ENCODE measurements at places on chromosomes 5 and 9. TPM values are rescaled to one million over a fixed set of nuclear protein-coding genes. Genes with fewer than 3 reads are reported as not detected.
A peak's percentile ranks its signal among the peaks of the same experiment; 100 is the strongest.

TSPAN17 gene
- 26.1 TPM for total RNA-seq

CCDC183 gene
- total RNA-seq, result not detected

DNA sequence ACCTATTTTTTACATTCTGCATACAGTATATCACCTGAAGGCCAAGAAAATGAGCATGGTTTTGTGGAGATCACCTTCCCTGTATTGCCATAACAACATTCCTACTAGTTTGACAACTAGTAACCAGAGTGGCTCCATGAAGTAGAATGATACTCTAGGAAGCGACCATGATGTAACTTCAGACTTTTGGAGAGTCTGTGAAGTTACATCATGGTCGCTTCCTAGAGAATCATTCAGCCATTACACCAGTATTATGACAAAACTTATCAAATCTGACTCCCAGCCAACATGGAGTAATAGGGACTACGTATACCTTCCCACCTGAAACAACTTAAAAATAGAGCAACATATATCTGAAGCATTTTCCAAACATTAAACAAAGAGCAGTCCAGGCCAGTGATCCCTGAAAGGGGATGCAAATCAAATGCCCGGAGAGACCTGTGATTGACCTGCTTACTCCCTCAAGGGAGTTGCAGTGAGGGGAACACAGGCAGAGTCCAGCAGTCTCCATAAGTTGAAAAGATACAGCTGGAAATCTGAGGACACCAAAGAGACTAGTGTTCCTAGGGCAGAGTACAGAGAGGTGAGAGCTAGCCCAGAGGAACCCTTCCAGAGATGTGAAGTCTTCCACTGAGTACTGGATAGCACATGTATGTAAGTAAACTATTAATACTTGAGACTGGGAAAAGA is 7.8 kb downstream of the ECM2 start:
- H3K4me1 ChIP-seq, result no peaks in the 10 kb centered on the region
- no peak overlapping the region for H3K27ac ChIP-seq
- DNase-seq, result no peak

ACTBL2 gene
- not detected for total RNA-seq

GRCh38 chr5:167678481-167678880 is 613.0 kb upstream of the WWC1 start:
- H3K27me3 ChIP-seq, result no peaks in the 10 kb centered on the region
- DNase-seq, result no peak
- H3K4me1 ChIP-seq, result no peaks in the 10 kb centered on the region
- H3K27ac ChIP-seq, result no peak overlapping the region
- H3K36me3 ChIP-seq, result no peaks in the 10 kb centered on the region

MRPS30 gene
- total RNA-seq, result 69.1 TPM

TRAF1 gene
- total RNA-seq, result 0.88 TPM

LCN15 gene
- total RNA-seq, result not detected

- no peaks in the 10 kb centered on the region for H3K36me3 ChIP-seq
- H3K27ac ChIP-seq, result no peak overlapping the region
- no peak for DNase-seq
- no peaks in the 10 kb centered on the region for H3K27me3 ChIP-seq
- no peak overlapping the region for H3K4me3 ChIP-seq
Measured at GRCh38 chr5:31581498-31582099, 49.5 kb downstream of the C5orf22 start.

- no peak overlapping the region for H3K4me3 ChIP-seq
- peaks cover 2% of the 10 kb centered on the region for H3K4me1 ChIP-seq
- DNase-seq, result peak; percentile 76
- H3K27ac ChIP-seq, result no peak overlapping the region
Measured at GRCh38 chr9:22452415-22453010, 5.9 kb downstream of the DMRTA1 start.

WHRN gene
- 2.2 TPM for total RNA-seq

- H3K36me3 ChIP-seq, result no peaks in the 10 kb centered on the region
- DNase-seq, result peak; percentile 82
- H3K4me1 ChIP-seq, result peaks cover 57% of the 10 kb centered on the region
- H3K27me3 ChIP-seq, result no peaks in the 10 kb centered on the region
Measured at GRCh38 chr5:59038798-59039295, 456.0 kb downstream of the RAB3C start.

- H3K4me1 ChIP-seq, result no peaks in the 10 kb centered on the region
- no peak for DNase-seq
- no peak overlapping the region for H3K4me3 ChIP-seq
Measured at GRCh38 chr9:947985-948384, 28.5 kb upstream of the DMRT3 start.

DNA sequence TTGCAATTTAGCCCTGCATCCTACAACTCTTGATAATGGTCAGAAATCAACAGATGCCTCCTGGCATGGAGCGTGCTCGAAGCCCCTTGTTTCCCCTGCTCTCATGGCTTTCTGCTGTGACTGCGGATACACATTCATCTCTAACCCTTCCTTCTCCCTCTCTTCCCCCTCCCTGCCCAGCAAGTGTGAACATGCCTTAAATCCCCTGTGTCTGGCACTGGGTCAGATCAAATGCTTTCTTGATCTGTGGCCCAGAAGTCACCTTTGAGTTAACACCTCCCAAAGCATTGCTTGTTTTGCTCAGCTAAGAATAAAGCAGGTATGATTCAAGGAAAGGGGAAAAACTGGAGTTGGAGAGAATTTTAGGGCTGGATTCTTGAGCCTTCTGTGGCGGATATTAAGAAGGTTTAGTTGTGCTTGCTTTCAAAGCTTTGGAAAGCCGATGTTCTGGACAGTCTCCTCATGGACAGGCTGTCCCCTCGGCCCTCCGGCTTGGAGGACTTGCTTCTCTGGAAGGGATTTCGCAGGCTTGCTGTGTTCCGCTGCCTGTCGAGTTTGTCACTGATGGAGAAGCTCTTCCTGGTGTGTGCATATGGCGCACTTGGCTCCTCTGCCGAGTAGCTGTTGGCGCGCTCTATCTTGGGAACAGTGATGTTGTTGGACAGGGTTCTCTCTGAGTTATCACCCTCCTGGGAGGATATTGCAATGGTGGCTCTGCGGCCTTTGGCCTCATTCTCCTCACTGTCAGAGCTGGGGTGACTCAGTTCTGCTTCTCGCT is 121.3 kb upstream of the KLF9 start:
- no peak overlapping the region for H3K27ac ChIP-seq
- H3K36me3 ChIP-seq, result no peaks in the 10 kb centered on the region
- H3K4me1 ChIP-seq, result peaks cover 36% of the 10 kb centered on the region
- no peaks in the 10 kb centered on the region for H3K27me3 ChIP-seq
- no peak for DNase-seq

- no peaks in the 10 kb centered on the region for H3K36me3 ChIP-seq
- no peak overlapping the region for H3K27ac ChIP-seq
- H3K4me3 ChIP-seq, result no peak overlapping the region
- peaks cover 13% of the 10 kb centered on the region for H3K27me3 ChIP-seq
Measured at GRCh38 chr5:140587495-140587894, 22.9 kb downstream of the SLC35A4 start.

SKIC3 gene
- 177 TPM for total RNA-seq

ADRB2 gene
- 0.29 TPM for total RNA-seq

- no peaks in the 10 kb centered on the region for H3K27me3 ChIP-seq
- H3K4me1 ChIP-seq, result no peaks in the 10 kb centered on the region
- H3K4me3 ChIP-seq, result no peak overlapping the region
- no peak for DNase-seq
- no peaks in the 10 kb centered on the region for H3K36me3 ChIP-seq
- H3K27ac ChIP-seq, result no peak overlapping the region
Measured at GRCh38 chr9:8571643-8572042, 772.1 kb upstream of the DMAC1 start.

DNA sequence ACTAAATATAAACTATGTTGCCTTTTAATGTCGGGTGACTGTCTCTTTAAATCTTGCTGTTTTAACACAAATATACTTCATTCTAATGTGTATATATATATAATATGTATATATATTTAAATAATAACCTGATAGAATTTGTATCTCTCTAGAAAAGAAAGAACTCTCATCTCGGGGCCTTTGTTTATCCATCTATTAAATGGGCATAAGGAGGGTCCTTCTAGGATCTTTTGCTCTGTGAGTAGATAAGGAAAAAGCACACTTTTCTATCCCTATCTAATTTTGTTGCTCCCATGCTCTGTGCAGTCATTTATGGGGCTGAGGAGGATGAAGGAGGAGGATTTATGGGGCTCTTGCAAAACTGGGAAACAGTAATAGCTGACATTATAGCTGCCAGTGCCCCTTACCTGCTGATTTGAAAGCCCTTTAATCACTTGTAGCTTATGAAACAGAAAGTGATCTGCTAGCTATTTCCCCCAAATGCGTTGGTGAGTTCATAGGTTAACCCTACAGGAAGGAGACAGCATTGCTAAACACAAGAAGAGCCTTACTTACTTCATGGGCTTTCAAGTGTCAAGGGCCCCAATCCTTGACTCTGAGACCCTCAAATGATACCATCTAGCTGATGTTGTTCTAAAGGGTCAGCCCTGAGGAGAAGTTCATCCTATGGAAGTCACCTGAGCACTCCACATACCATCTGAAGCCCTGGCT is 5.8 kb upstream of the PPARGC1B start:
- H3K27ac ChIP-seq, result no peak overlapping the region
- H3K4me1 ChIP-seq, result no peaks in the 10 kb centered on the region
- H3K27me3 ChIP-seq, result peaks cover 38% of the 10 kb centered on the region
- no peaks in the 10 kb centered on the region for H3K36me3 ChIP-seq
- no peak for DNase-seq

DNA sequence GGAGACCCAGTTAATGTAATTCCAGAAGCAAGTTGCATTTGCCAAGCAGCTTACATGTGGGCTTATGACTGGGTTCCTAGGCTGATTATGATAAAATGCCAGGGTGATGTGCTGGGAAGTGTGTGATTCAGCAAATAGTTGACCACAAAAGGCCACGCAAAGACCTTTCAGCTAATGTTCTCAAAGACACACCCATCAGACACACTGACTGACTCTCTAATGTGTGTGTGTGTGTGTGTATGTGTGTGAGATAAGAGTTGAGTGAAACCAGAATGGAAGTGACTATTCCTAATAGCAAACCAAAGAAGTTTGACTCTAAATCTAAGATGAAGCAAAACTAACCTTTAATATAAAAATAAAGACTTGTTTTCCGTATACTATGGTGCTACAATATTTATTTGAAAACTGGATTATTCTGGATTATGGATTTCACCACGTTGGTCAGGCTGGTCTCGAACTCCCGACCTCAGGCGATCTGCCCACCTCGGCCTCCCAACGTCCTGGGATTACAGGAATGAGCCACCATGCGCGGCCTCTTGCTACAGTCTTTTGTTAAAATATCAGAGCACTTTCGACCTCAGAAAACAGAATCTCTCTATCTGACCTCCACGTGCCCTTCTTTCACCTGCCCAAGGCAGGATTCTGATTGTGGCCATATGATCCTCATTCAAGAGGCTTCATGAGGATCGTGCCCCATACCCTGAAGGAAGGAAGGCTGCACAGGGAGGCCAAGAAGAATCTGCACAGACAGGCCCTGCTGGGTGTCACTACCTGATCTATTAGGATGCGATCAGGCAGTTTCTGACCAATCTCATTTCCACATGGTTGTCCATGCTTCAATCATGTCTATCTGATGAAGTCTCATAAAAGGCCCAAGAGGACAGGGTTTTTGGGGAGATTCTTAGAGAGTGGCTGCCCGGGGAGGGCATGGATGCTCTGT is 75.6 kb downstream of the USP20 start:
- H3K27ac ChIP-seq, result peak overlapping the region; percentile 68
- peaks cover 7% of the 10 kb centered on the region for H3K4me1 ChIP-seq
- H3K27me3 ChIP-seq, result no peaks in the 10 kb centered on the region
- no peaks in the 10 kb centered on the region for H3K36me3 ChIP-seq

- no peak overlapping the region for H3K4me3 ChIP-seq
- DNase-seq, result no peak
- no peak overlapping the region for H3K27ac ChIP-seq
- no peaks in the 10 kb centered on the region for H3K36me3 ChIP-seq
Measured at GRCh38 chr5:169828385-169828784, 151.9 kb downstream of the INSYN2B start.

DNA sequence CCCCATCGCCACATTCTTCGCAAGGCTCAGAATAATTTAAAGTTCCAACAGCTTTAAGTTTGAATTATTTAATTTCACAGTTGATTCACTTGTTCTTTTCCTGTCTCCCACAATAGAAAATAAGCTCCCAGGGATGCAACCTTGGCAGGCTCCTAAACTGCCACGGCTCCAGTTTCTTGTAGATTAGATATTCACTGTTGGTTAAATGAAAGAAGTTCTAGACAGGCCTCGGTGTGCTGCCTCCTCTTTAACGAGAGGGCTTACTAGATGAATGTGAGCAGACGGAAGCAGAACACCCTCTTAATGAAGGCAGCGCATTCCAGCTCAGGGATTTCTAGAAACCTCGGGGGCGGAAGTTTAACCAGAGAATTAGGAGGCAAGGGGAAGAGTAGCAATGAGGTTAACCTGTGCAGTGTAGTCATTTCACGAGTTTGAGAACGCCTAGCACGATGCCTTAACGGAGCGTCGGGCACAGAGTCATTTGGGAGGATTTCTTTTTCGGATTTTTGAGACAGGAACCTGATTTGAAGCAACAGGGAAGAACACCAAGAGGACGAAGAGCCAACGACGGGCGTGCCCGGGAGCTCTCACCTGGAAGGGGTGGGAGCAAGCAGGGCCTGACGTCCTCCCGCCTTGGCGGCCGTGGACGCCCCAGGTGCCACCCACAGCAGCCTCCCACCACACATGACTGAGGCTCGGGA is 637 bp upstream of the SMC5 start:
- DNase-seq, result peak; percentile 69
- peaks cover 25% of the 10 kb centered on the region for H3K36me3 ChIP-seq
- peaks cover 57% of the 10 kb centered on the region for H3K4me1 ChIP-seq
- H3K27ac ChIP-seq, result peak overlapping the region; percentile 99
- H3K27me3 ChIP-seq, result no peaks in the 10 kb centered on the region

DNA sequence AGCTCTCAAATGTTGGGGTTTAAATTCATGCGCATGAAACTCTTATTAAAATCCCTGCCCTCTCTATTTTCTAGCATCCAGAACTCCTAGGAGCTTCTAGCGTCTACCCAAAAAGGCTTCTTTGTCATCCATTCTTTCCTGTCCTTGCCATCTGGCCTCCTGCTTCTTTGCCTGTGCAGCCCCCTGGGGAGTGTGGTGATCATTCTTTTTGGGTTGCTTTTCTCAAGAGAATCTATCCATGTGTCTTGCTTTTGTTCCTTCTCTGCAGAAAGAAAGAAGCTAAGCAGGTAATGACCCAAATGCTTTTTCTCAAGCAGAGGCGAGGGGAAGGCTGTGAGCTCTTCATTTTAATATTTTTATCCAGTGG is 26.6 kb downstream of the SKP2 start:
- H3K27me3 ChIP-seq, result no peaks in the 10 kb centered on the region
- no peak overlapping the region for H3K27ac ChIP-seq
- H3K36me3 ChIP-seq, result peaks cover 49% of the 10 kb centered on the region
- no peak for DNase-seq

ANKRD18A gene
- not detected for total RNA-seq

- H3K27ac ChIP-seq, result no peak overlapping the region
- no peaks in the 10 kb centered on the region for H3K36me3 ChIP-seq
- no peaks in the 10 kb centered on the region for H3K4me1 ChIP-seq
- no peaks in the 10 kb centered on the region for H3K27me3 ChIP-seq
- DNase-seq, result peak; percentile 15
- no peak overlapping the region for H3K4me3 ChIP-seq
Measured at GRCh38 chr5:110354311-110354710, 372.2 kb downstream of the TMEM232 start.

FRRS1L gene
- total RNA-seq, result 0.36 TPM

GRXCR2 gene
- not detected for total RNA-seq

All from osteoblast (primary cell).